ENCODE measurements at places on chromosomes 4 and X.

DNA sequence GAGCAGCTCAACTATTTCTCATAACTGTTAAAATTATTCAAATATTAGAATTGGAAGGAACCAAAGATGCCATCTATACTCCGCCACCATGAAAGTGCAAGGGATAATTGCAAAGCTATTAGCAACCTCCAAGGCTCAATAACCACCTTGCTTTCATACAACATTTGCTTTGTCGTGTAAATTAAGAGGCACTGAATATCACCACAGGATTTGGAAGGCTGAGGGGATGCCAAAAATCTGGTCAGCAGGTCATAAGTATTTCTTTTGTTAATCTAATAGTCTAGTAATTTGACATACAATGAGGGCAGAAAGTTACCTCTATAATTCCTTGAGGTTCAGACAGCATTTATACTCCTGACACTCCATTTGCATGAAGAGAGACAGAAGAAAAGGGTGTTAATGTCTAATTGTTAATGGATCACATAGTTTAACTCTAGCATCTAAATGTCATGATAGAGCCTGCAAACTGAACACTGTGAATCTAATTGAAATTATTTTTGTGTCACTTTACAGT, 200.9 kb upstream of the DIAPH2 start:
- no peaks in the 10 kb centered on the region for H3K36me3 ChIP-seq
- DNase-seq: no peak
- no peak overlapping the region for H3K4me3 ChIP-seq

DNA sequence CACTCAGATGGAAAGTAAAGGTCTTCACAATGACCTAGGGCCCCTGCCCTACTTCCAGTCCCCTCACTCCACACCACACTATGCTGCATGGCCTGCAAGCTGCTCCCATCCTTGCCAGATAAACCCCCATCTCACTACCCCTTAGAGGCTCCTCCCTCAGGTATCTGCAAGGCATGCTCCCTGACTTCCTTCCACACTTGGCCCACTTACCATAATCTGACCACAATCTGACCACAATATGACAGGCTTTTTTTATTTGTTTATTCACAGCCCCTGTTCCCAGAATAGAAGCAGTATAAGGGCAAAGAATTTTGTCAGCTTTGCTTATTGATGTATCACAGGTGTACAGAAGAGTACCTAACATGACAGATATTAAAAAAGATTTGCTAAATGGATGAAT, 124.7 kb downstream of the CAMK2D start:
- H3K27me3 ChIP-seq: no peaks in the 10 kb centered on the region
- no peaks in the 10 kb centered on the region for H3K36me3 ChIP-seq
- DNase-seq: no peak
- peaks cover 5% of the 10 kb centered on the region for H3K4me1 ChIP-seq

GRCh38 chr4:9987749-9988362, 33.4 kb downstream of the SLC2A9 start:
- peak; percentile 12 for DNase-seq
- peaks cover 26% of the 10 kb centered on the region for H3K27me3 ChIP-seq
- no peak overlapping the region for H3K4me3 ChIP-seq
- no peak overlapping the region for H3K27ac ChIP-seq
- no peaks in the 10 kb centered on the region for H3K4me1 ChIP-seq

DNA sequence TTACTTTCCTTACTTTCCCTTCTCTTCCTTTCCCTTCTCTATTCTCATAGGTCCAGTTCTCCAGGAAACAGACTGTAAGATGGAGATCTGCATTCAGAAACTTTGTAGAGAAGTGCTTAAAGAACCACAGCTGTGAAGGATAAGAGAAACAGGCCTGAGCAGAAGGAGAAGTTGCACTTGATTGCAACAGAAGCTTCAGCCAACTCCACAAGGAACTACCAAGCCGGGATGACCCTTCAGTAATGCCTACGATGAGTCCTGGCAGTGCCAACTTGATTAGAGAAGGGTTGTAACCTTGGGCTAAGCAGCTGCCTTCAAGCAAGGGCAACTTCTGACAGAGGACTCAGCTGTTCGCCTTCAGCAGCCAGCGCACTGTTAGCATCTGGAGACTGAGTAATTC, 413.3 kb upstream of the RASGEF1B start:
- H3K4me1 ChIP-seq: no peaks in the 10 kb centered on the region
- no peak overlapping the region for H3K27ac ChIP-seq
- no peaks in the 10 kb centered on the region for H3K36me3 ChIP-seq
- H3K4me3 ChIP-seq: no peak overlapping the region
- DNase-seq: no peak

DNA sequence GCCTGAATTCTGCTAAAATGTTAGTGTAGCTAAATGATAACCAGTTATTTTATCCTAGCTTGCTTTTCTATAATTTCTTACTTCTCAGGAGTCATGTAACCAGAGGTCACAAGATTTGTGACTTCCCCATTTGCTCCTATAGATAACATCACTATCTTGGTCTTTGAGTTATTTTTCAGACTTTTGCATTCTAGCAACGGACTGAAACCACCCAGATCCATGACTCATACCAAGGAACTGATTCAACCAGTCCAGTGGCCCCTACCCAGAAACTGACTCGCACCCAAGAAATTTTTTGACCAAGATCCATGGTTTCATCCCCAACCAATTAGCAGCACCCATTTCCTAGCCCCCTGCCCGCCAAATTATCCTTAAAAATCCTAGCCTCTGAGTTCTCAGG, 50.0 kb downstream of the IQCM start:
- no peak for DNase-seq
- H3K36me3 ChIP-seq: no peaks in the 10 kb centered on the region
- no peaks in the 10 kb centered on the region for H3K27me3 ChIP-seq

GRCh38 chr4:81982846-81983540, 390.8 kb downstream of the HNRNPD start:
- H3K36me3 ChIP-seq: no peaks in the 10 kb centered on the region
- peaks cover 3% of the 10 kb centered on the region for H3K4me1 ChIP-seq
- H3K4me3 ChIP-seq: no peak overlapping the region
- no peak overlapping the region for H3K27ac ChIP-seq
- no peaks in the 10 kb centered on the region for H3K27me3 ChIP-seq

- no peak for DNase-seq
- H3K4me3 ChIP-seq: no peak overlapping the region
Measured at GRCh38 chrX:109252789-109253188, 229.1 kb downstream of the GUCY2F start.

DNA sequence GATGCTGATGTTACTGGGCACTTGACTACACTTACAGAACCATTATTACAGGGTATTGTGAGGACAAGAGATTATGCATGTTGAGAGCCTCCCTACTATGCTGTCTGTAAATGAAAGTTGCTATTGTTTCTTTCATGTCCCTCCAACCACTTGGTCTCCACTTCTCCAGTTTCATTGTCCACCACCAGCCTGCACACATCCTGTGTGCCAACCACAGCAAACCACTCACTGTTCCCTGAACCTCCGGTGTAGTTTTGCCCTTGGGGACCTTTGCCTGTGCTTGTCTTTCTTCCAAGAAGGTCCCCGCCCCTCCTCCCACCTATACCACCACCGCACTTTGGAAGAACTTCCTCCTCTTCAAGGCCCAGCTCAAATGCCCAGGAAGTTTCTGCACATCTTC, 43.1 kb upstream of the AFF2 start:
- H3K27ac ChIP-seq: no peak overlapping the region
- no peaks in the 10 kb centered on the region for H3K4me1 ChIP-seq
- no peak for DNase-seq
- H3K27me3 ChIP-seq: no peaks in the 10 kb centered on the region
- H3K4me3 ChIP-seq: no peak overlapping the region

GRCh38 chr4:11179796-11180195, 248.9 kb downstream of the HS3ST1 start:
- no peaks in the 10 kb centered on the region for H3K27me3 ChIP-seq
- H3K27ac ChIP-seq: no peak overlapping the region
- no peaks in the 10 kb centered on the region for H3K4me1 ChIP-seq
- no peaks in the 10 kb centered on the region for H3K36me3 ChIP-seq
- no peak overlapping the region for H3K4me3 ChIP-seq
- DNase-seq: no peak

GRCh38 chr4:108592674-108592986, 27.7 kb upstream of the RPL34 start:
- H3K36me3 ChIP-seq: no peaks in the 10 kb centered on the region
- no peaks in the 10 kb centered on the region for H3K27me3 ChIP-seq
- H3K4me1 ChIP-seq: peaks cover 20% of the 10 kb centered on the region
- no peak overlapping the region for H3K4me3 ChIP-seq

GRCh38 chrX:53678667-53679066, 7.9 kb downstream of the HUWE1 start:
- no peak for DNase-seq
- H3K4me3 ChIP-seq: no peak overlapping the region
- no peaks in the 10 kb centered on the region for H3K27me3 ChIP-seq
- peaks cover 74% of the 10 kb centered on the region for H3K36me3 ChIP-seq

DNA sequence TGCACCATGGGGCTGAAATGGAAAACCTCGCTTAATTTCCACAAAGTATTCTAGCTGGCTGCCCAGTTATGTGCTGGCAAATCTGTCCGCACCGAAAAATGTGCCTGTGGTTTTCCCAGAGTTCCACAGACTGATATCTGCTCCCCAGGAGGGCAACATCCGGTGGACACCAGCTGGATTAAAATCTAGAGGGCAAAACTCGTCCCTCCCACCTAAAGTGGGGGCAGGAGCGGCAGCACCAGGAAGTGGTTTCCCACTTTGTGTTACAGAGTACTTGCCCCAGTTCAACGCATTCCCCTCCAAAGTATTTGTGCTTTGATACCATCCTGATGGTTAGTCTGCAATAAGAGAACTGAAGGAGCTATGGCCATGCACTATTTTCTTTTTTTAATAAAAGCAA, 187.6 kb downstream of the TSPAN5 start:
- no peak overlapping the region for H3K27ac ChIP-seq
- DNase-seq: no peak
- no peaks in the 10 kb centered on the region for H3K27me3 ChIP-seq
- no peaks in the 10 kb centered on the region for H3K4me1 ChIP-seq
- no peak overlapping the region for H3K4me3 ChIP-seq

- H3K27ac ChIP-seq: no peak overlapping the region
- H3K4me1 ChIP-seq: no peaks in the 10 kb centered on the region
- DNase-seq: no peak
Measured at GRCh38 chrX:45889471-45889870, 655.8 kb downstream of the ZNF674 start.

DNA sequence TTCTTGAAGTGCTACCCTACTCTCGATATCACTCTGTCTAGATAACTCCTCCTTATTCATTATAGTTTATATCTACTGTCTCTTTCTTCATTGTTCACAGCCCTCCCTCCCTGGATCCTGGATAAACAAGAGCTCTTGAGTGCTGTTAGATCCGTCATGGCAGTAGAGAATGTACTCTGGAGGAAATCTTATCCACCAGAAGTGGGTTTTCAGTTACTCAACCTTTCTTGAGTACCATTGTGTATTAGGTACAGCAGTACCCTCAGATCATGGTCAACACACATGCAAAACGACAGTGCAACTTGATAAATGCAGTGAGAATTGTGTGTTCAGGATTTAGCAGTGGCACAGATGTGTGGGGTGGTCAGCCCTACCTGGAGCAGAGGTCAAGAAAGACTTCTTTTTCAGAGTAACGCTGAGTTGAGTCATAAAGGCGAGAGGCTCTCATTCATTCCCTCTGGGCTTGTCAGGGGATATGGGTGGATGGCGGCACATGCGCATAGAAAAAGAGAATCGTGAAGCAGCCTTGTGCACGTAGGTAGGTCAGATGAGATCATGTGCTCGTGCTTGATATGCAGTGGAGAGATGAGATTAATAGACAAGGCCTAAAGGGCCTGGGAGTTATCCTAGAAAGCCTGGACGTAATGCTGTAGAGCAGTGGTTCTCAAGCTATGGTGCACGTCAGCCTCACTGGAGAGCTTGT, 89.5 kb downstream of the SNX25 start:
- H3K27ac ChIP-seq: no peak overlapping the region
- no peaks in the 10 kb centered on the region for H3K27me3 ChIP-seq
- DNase-seq: no peak
- H3K36me3 ChIP-seq: peaks cover 35% of the 10 kb centered on the region
- H3K4me1 ChIP-seq: no peaks in the 10 kb centered on the region

GRCh38 chr4:121070274-121070673, 2.1 kb downstream of the NDNF start:
- H3K36me3 ChIP-seq: no peaks in the 10 kb centered on the region
- peaks cover 43% of the 10 kb centered on the region for H3K27me3 ChIP-seq
- H3K4me1 ChIP-seq: peaks cover 10% of the 10 kb centered on the region
- peak; percentile 75 for DNase-seq

GRCh38 chr4:67678612-67679011, 22.3 kb downstream of the UBA6 start:
- no peak overlapping the region for H3K4me3 ChIP-seq
- H3K27ac ChIP-seq: no peak overlapping the region
- H3K4me1 ChIP-seq: no peaks in the 10 kb centered on the region
- no peak for DNase-seq
- H3K36me3 ChIP-seq: peaks cover 83% of the 10 kb centered on the region

DNA sequence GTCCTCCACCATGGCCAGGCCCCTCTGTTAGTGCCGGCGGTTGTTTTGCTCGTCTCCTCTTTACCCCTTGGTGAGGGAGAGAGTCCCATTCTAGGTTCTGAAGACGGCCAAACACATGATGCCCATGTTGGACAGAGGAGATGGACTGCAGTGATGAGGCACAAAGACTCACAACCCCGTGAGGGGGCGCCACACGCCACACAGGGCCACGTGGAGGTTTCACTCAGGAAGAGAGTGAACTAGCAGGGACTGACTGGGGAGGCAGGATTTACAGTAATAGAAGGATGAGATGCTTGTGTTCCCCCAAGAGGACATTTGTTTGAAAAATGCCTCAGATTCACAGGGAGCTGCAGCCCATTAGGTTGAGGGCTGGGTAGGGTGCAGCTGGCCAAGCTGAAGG, 655.3 kb upstream of the FRG1 start:
- H3K27me3 ChIP-seq: no peaks in the 10 kb centered on the region
- no peak overlapping the region for H3K27ac ChIP-seq
- H3K36me3 ChIP-seq: no peaks in the 10 kb centered on the region
- DNase-seq: peak; percentile 74

DNA sequence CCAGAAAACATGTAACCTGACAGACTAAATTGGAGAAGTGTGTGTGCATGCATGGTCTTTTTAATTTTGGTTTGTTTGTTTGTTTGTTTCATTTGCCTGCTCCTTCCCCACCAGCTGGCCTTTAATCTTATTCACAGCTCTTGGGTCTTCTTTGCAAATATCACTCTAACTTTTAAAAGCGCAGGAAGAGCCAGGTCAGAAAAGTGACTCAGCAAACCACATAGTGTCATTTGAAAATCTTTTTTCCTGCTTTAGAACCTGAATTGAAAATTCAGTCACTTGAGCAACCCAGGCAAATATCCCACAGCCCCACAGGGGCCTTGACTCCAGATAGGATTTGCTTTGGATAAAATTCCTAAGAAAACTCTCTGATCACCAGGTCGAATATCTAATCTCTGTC, 4.6 kb downstream of the TMEM255A start:
- H3K4me1 ChIP-seq: no peaks in the 10 kb centered on the region
- no peak overlapping the region for H3K4me3 ChIP-seq
- H3K27ac ChIP-seq: no peak overlapping the region

- H3K27ac ChIP-seq: no peak overlapping the region
- H3K4me1 ChIP-seq: no peaks in the 10 kb centered on the region
- no peak for DNase-seq
- no peak overlapping the region for H3K4me3 ChIP-seq
- H3K27me3 ChIP-seq: no peaks in the 10 kb centered on the region
- H3K36me3 ChIP-seq: no peaks in the 10 kb centered on the region
Measured at GRCh38 chr4:71396382-71396781, 57.6 kb downstream of the SLC4A4 start.

Measured in endodermal cell (in vitro differentiated cells).